ENCODE measurements at places on chromosomes 12 and 14.

DNA sequence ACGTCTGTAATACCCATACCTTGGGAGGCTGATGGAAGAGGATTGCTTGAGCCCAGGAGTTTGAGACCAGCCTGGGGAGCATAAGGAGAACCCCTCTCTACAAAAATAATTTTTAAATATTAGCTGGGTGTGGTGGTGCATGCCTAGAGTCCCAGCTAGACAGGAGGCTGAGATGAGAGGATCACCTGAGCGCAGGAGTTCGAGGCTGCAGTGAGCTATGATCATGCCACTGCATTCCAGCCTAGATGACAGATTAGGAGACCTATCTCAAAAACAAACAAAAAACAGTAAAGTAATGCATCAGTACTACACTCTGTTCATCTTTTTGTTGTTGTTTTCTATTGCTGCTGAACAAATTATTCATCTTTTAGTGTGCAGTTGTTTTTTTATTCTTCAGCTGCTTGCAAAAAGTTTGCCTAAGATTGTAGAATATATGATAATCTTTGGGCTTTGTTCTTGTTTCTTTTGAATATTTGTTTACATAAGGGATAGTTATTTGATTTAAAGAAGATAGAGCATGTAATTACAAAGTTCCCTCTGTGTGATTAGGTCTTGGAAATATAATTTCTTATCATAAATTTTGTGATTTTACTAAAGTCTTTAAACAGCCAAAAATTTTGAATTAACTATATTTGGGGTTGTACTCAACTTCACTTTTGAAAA lies 8.2 kb downstream of the ARHGAP5 start:
- no peak for DNase-seq

DNA sequence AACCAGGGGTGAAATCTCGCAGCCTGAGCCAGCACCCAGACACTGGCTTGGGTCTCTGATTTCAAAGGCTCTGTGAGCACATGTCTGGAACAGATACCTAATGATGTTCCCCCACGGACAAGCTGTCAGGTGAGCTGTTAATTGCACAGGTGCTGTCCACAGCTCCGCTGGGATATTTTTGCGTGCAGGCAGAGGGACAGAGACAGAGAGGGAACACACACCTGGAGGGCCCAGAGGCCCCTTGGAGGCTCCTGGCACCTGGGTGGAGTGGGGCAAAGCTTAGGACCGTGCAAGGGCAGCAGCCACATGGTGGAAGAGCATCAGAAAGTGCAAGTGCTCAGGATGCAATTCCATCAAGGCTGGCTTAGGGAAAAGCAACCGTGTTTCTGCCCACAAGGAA lies 57.3 kb downstream of the ARL6IP4 start:
- DNase-seq = no peak

DNA sequence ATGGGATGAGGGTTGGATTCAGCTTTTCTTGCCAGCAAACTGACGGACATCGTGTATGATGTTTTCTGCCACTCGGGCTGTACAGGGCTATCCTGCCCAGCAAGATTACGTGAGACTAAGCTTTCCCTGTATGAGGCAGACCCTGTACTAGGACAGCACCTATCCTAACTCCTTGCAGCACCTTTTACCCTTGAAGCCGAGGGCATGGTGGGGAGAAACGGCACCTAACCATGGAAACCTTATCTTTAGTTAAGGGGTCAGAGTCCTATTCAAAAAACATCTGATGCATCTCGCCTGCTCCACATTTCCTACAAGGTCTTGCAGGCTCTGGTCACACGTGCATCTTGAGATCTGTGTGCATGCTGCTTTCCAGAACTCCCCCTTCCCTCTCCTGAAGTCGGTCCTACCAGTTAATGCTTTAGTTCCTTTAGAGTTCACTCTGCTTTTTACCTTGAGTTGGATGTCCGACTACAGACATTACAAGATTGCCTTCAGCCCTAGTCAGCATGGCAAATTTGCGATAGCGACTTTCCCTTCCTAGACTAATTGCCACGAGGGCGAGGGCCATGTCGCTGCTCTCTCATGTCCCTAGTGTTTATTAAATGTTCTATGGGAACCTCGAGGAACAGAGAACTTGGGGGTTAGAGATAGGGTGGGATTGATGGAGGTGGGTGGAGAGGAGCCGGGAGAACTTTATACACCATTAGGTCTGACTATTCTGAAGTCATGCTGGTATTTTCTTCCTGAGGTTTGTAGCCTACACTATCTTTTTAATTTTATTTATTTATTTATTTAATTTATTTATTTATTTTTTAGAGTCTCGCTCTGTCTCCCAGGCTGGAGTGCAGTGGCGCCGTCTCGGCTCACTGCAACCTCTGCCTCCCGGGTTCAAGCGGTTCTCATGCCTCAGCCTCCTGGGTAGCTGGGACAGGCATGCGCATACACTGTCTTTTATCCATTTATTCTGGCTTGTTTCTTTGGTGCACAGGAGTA lies 6.6 kb downstream of the RAN start:
- DNase-seq = no peak

GRCh38 chr14:104313674-104314073 lies 175.3 kb downstream of the KIF26A start:
- no peak for DNase-seq

DNA sequence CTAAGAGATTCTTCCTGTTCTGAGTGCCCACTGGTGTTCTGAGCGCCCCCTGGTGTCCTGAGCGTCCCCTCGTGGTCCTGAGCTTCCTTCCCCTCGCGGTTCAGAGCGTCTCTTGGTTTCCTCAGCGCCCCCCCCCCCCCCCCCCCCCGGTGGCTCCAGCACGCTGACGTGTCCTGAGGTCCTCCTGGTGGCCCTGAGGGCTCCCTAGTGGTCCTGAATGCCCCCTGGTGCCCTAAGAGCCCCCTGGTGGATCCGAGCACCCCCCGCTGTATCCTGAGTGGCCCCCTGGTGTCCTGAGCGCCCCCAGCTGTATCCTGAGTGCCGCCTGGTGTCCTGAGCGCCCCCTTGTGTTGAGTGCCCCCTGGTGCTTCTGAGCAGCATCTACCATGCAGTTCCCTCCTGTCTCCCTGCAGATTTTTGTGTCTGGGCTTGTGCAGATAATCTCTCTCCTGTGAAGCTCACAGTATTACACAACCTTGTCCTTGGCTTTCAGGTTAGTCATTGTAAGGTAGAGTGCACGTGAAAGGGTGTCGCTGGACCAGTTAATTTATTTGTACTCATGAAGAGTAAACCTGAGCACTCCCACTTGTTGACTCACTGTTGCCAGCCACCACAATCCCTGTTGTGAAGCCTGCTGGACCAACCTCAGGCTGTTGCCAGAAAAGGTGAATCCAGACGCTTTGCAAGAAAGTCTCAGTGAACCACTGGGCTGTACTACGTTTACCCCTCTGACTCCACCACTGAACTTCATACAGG lies 1168.4 kb downstream of the TMEM121 start:
- peak; percentile 32 for DNase-seq

DNA sequence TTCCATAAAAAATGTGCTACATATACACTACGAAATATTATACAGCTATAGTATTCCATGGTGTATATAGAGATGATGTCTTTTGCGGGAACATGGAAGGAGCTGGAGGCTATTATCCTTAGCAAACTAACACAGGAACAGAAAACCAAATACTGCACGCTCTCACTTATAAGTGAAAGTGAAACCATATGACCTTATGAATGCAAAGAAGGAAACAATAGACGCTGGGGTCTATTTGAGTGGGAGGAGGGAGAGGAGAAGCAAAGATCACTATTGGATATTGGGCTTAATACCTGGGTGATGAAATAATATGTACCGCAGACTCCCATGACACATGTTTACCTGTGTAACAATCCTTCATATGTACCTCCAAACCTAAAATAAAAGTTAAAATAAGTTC lies 142.8 kb downstream of the LRFN5 start:
- DNase-seq = no peak

GRCh38 chr12:47887529-47887928 lies 17.3 kb downstream of the VDR start:
- no peak for DNase-seq

DNA sequence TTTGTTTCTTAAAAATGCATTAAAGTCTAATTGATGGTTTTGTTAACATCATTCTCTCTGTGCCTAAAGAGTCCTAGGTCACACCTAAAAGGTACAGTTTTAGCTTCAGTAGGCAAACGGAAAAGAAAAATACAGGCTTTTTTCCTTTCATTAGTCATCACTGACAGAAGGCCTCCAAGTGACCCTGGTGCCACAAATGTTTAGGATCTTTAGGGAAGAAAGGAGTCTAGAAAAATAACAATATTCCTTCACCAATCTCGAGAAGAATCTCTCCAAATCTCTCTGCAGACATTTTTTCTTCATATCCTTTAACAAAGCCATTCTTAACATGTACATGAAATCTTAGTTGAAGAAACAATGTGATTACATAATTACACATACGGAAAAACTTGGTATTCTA lies 2.0 kb downstream of the DENND5B start:
- DNase-seq = no peak

DNA sequence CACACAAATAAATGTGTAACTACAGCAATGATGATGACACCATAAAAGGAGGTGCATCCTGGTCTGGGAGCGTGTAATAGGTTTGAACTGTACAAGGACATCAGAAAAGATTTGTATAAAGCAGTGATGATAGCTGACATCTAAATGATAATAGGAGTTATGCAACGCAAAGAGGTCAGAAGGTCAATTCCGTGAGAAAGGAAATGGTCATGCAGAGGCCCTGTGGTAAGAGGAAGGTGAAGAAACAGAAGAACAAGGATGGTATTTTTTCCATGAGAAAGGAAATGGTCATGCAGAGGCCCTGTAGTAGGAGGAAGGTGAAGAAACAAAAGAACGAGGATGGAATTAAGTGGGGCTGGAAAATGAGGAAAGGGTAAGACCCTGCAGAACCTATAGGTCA lies 106.7 kb upstream of the TMPO start:
- DNase-seq = no peak

DNA sequence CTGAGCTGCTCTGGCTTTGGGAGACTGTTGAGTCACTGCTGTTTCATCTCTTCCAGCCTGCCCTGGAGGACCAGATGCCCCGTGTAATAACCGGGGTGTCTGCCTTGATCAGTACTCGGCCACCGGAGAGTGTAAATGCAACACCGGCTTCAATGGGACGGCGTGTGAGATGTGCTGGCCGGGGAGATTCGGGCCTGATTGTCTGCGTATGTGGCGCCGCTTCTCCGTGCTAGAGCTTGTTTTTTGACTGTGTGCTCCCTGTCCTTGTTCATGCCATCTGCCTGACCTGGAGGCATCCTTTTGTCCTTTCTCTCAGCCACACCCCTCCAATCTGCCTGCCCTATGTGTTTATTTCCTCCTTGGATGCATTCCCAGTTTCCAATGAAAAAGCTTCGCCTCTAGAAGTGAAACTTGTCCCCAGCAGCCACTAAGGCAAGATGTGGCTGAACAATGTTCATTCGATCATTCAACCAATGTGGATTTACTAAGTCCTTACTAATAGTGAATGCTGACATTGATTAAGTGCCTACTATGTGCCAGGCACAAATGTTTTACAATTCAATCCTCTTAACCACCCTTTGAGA lies 98.6 kb downstream of the NT5DC3 start:
- no peak for DNase-seq

- DNase-seq = no peak
Observed at GRCh38 chr14:90583427-90583826, 186.6 kb downstream of the CALM1 start.

GRCh38 chr14:73795974-73796373 lies 55.7 kb upstream of the PTGR2 start:
- no peak for DNase-seq

DNA sequence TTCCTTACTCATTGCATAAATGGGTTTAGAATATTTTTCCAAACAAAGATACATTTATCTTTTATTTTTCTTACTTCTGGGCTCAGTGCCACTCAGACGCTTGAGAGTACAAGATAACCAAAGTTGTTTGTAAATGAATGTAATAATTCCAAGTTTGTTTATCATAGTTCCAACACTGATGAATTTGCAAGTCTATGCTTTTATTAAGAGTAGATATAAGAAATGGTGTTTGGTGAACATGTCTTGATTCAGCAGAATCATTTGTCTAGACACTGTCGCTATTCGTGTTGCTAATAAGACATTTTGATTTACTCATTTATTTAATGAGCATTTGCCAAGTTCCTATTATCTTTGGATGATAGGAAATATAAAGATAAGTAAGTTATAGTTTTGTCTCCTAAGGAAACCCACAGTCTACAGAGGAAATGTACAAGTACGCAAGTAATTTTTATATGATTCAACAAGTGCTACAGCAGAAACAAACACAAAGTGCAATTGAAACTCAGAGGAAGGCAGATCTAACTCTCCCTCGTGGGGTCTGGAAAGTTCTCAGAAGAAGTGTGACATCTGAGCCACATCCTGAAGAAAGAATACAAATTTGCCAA lies 132.8 kb upstream of the FSCB start:
- DNase-seq = no peak

DNA sequence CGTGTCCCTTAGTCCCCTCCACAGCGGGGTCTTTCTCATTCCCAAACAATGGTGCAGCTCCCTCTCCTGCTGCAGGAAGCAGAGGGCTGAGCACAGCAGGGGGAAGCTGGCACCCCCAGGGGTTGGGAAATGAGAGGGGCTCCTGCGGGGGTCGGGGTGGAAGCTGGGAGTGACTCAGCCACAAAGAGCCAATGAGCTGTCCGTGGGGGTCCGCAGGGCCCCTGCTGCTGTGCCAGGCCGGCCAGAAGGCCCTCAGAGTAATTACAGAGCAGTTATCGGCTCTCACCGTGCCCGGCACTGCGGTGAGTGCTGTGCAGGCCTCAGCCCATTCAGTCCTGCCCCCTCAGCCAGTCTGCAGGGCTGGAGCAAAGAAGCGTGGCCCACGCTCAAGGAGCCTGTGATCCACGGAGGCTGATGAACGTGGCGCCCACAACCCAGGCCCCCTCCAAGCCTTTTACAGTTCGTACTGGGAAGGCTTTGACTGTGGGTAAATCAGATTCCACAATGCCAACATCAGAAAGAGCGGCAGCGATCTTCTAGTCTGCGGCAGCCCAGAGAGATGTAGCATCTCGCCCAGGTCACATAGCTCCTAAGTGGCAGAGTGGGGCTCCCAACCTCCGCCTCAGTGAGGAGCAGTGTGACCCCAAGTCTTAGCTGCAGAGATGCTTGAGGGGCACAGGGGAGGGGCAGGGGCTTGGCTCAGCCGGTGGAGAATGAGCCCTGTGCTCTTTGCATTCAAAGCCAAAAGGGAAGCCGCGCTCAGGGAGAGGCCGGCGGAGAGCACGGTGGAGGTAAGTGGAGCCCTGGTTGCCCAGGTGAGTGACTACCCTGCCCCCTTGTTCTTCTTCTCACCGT lies 43.4 kb downstream of the SLC6A12 start:
- DNase-seq = no peak

DNA sequence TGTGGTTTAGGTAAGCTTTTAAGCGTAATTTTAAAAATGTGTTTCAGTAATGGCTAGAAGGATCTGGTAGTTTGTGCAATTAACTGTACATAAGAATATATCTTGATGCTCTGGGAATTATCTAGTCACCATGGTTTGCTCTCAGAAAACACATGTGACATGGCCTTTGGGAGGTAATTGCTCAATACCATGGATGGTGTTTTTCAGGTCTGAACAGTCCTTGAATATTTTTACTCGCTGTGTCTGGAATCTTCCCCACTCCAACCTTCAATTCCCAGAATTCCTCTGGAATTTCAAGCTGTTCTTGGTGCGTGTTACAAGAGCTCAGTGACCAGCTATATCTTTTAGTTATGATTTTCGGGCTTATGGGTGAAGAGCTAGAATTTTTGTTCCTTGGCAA lies 85.3 kb downstream of the DAAM1 start:
- no peak for DNase-seq

All from T-helper 17 cell (primary cell).